ENCODE measurements at places on chromosomes 16 and 17.

- no peak for ATAC-seq
Observed at GRCh38 chr17:44916781-44917241, 1.5 kb upstream of the GFAP start.

- ATAC-seq = no peak
Observed at GRCh38 chr17:8904201-8904600, 36.7 kb upstream of the PIK3R6 start.

DNA sequence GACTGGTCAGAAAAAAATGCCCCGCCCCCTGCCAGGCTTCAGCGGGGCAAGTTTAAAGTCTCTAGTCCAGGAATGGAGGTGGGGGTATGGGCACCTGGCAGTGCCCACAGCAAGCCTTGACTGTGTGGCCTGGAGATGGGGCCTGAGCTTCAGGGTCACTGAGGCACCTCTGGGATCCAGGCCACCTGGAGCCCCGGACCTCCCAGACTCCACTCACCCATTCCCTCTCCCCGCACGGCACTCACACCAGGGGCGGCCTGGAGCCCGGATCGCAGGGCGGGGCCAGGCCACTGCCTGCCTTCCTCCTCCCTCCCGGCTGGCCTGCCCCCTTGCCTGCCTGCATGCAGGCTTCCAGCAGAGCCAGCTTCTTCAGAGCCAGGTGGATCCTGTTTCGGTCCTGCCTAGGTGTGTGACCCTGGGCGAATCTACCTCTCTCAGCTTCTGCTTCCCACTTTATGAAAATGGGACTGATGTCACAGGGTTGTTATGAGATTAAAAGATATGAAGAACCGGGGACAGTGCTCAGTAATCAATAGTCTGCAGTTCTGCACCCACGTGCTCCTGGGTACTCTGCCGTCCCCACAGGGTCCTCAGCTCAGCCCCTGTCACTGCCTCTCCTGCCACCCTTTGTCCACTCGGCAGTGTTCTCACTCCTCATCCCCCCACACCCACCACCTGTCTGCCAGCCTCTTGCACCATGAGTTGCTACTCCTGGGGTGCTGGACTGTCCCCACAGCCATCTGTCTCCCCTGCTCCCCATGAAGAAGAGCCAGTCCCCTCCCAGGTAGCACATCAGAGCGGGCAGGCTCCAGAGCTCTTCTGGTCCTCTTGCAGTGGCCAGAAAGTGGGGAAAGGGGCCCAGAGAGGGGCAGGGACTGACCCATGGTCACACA lies 1.2 kb upstream of the TCAP start:
- no peak for ATAC-seq

GRCh38 chr16:25135254-25135878 lies 23.8 kb downstream of the LCMT1 start:
- ATAC-seq = no peak

- ATAC-seq = no peak
Observed at GRCh38 chr16:14564861-14565687, 65.0 kb downstream of the PARN start.

DNA sequence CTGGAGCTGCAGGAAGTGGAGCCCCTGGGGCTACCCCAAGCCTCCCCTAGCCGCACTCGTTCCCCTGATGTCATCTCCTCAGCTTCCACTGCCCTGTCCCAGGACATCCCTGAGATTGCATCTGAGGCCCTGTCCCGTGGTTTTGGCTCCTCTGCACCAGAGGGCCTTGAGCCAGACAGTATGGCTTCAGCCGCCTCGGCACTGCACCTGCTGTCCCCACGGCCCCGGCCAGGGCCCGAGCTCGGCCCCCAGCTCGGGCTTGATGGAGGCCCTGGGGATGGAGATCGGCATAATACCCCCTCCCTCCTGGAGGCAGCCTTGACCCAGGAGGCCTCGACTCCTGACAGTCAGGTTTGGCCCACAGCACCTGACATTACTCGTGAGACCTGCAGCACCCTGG lies 4.1 kb upstream of the NRN1L start:
- no peak for ATAC-seq
